ENCODE measurements at places on chromosomes 16 and 17.

DNA sequence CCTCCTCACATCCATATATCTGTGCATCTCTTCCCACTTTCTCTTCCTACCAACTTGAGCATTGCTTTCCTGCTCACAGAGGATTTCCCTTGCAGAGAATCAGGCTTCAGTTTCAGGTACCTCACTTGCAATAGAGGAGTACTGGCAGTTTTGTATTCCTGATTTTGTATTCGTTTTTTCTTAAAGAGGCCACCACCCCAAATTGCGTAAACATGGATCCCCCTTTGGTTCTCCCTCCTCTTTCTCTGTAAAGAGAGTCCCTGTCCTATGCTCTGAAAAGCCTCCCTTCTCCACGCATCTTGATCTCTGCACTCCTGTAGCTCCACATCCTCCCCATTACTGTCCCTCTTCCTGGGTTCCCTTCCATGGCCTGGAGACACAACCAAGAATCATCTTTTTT is 32.2 kb downstream of the TEKT3 start:
- no peak overlapping the region for H3K27ac ChIP-seq
- H3K36me3 ChIP-seq: no peaks in the 10 kb centered on the region
- DNase-seq: no peak
- no peaks in the 10 kb centered on the region for H3K27me3 ChIP-seq
- H3K4me3 ChIP-seq: no peak overlapping the region

- no peaks in the 10 kb centered on the region for H3K4me1 ChIP-seq
- no peaks in the 10 kb centered on the region for H3K36me3 ChIP-seq
- no peaks in the 10 kb centered on the region for H3K27me3 ChIP-seq
- H3K4me3 ChIP-seq: no peak overlapping the region
- no peak for DNase-seq
Measured at GRCh38 chr16:14955546-14956231, 18.4 kb downstream of the NPIPA1 start.

- no peak for DNase-seq
- peak overlapping the region; percentile 12 for H3K4me3 ChIP-seq
- peak overlapping the region; percentile 84 for H3K27ac ChIP-seq
- H3K27me3 ChIP-seq: no peaks in the 10 kb centered on the region
- H3K36me3 ChIP-seq: peaks cover 5% of the 10 kb centered on the region
Measured at GRCh38 chr17:48556576-48557401, 11.9 kb upstream of the HOXB2 start.

GRCh38 chr17:63463771-63464170 is 13.1 kb upstream of the ACE start:
- no peaks in the 10 kb centered on the region for H3K36me3 ChIP-seq
- H3K27ac ChIP-seq: no peak overlapping the region
- no peaks in the 10 kb centered on the region for H3K27me3 ChIP-seq
- no peak for DNase-seq
- H3K4me1 ChIP-seq: no peaks in the 10 kb centered on the region

- no peak for DNase-seq
- H3K4me1 ChIP-seq: no peaks in the 10 kb centered on the region
- H3K36me3 ChIP-seq: no peaks in the 10 kb centered on the region
- H3K4me3 ChIP-seq: no peak overlapping the region
- H3K27ac ChIP-seq: no peak overlapping the region
Measured at GRCh38 chr17:67049025-67049739, 4.8 kb downstream of the CACNG1 start.

DNA sequence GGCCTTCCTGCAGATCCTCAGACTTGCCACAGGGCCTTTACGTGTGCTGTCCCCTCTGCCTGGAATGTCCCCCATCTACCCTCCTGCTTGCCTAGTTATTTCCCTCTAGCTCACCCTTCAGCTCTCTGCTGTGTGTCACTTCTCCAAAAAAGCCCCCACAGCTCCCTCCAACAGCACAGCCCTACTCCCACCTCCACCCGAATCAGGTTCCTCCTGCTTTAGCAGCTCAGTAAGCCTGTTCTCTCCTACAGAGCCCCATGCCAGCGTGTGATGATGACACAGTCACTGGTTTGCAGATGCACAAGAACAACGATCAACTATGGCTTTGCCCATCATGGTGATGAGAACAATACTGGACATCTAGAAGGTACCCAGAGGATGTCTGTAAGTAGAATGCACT is 7.1 kb upstream of the SAMD14 start:
- H3K36me3 ChIP-seq: peaks cover 71% of the 10 kb centered on the region
- H3K4me1 ChIP-seq: peaks cover 28% of the 10 kb centered on the region
- no peak overlapping the region for H3K4me3 ChIP-seq
- no peak overlapping the region for H3K27ac ChIP-seq
- H3K27me3 ChIP-seq: no peaks in the 10 kb centered on the region

- peaks cover 17% of the 10 kb centered on the region for H3K4me1 ChIP-seq
- peak within 1 kb of the TSS; percentile 95 for H3K27ac ChIP-seq
- peak within 1 kb of the TSS; percentile 80 for H3K4me3 ChIP-seq
Measured at GRCh38 chr17:4997302-4998026, at the start of the genes INCA1 and KIF1C. INCA1 (minus strand) TSS chr17:4997522; CDS start chr17:4994437, 3,085 bp downstream. KIF1C (plus strand) TSS chr17:4997950; CDS start chr17:5000247, 2,297 bp downstream.

DNA sequence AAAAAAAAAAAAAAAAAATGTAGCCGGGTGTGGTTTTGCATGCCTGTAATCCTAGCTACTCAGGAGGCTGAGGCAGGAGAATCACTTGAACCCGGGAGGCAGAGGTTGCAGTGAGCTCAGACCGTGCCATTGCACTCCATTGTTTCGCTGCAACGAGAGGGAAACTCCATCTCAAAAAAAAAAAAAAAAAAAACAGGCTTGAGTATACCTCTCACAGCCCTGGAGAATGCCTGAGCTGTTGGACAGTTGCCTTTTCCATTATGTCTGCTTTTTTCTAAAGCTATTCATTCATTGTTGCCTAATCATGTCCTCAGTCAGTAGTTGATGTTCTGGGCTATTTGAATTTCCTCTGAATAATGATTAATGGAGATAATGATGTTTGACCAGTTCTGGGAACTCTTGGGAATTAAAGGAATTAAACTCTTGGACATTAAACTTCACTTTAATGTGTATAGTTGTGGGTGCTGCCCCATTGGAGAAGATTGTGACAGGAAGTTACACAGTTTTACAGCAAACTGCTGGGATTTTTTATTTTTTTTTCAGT is 11.8 kb downstream of the HMOX2 start:
- H3K27ac ChIP-seq: no peak overlapping the region
- peaks cover 9% of the 10 kb centered on the region for H3K36me3 ChIP-seq
- H3K4me3 ChIP-seq: no peak overlapping the region

GRCh38 chr16:66263973-66264310 is 102.5 kb upstream of the CDH5 start:
- H3K27me3 ChIP-seq: no peaks in the 10 kb centered on the region
- no peaks in the 10 kb centered on the region for H3K36me3 ChIP-seq
- DNase-seq: no peak
- no peaks in the 10 kb centered on the region for H3K4me1 ChIP-seq
- H3K27ac ChIP-seq: no peak overlapping the region
- no peak overlapping the region for H3K4me3 ChIP-seq

DNA sequence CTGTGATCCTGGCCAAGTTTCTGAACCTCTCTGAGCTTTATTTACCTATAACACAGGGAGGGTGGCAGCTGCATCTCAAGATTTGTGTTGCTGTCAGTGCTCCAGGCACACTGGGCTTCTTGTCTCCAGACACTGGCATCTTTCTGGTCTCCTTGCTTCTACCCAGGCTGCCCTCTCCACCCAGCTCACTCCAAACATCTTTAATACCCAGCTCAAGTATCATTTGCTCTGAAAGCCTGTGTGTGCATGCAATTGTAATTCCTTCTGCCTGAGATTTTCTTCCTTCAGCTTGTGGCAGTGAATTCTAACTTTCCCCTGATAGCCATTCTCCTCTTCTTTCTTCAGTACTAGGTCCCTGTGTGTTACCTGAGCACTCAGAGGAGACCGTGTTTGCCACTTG is 50.7 kb upstream of the USP7 start:
- no peaks in the 10 kb centered on the region for H3K27me3 ChIP-seq
- no peak overlapping the region for H3K27ac ChIP-seq
- H3K4me1 ChIP-seq: no peaks in the 10 kb centered on the region

GRCh38 chr16:66156538-66156937 is 210.0 kb upstream of the CDH5 start:
- H3K4me3 ChIP-seq: no peak overlapping the region
- H3K36me3 ChIP-seq: no peaks in the 10 kb centered on the region
- H3K27me3 ChIP-seq: no peaks in the 10 kb centered on the region
- peaks cover 2% of the 10 kb centered on the region for H3K4me1 ChIP-seq

DNA sequence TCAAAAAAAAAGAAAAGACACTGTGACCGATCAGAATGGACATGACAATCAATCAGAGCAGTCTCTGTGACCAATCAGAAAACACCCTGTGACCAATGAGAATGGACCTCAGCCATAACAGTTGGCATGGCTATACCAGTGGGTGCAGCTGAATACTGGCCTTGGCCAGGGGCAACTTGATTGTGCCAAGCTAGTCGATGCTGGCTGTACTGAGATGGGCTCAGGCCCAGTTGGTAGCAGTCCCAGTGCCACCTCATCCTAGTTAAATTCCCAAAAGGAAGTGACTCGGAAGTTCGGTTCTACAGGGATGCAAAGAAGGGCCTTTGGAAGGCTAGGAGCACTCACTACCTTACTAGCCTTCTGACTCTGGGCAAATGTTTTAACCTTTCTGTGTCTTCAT is 37.2 kb upstream of the BCO1 start:
- no peak for DNase-seq
- no peaks in the 10 kb centered on the region for H3K27me3 ChIP-seq
- no peak overlapping the region for H3K27ac ChIP-seq

DNA sequence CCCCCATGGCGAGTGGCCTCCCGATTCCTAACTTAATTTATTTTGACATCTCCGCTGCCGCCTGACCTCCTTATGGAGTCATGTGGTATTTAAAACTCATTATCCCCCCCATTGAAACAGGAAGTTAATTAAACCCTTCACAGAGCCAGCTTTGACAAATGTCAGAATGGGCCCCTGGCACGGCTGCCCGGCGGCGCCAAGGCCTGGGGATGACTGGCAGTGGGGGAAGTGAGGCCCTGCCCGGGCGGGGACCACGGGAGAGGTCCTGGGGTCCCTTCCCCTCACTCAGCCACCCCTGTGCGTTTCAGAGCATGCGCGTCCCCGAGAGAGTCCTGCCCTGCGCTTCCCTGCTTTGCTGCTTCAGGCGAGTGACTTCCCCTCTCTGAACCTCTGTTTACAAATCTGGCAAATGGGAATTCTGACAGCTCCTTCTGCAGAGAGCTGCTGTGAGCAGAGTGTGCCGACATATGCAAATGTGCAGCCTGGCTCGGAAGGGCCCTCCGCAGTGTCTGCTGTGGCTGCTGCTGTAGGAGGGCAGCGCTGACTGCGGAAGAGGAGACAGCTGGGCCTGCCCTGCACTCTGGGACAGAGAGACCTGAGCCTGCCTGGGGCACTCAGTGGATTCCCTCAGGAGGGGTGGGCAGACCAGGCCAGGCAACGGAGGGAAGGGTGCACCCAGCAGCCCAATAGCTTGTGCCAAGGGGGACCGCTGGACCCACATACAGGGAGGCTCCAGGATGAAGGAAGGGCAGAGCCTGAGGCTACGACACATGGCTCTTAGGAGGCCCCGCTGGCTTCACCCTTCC is 4.4 kb upstream of the ZFPM1 start:
- no peak for DNase-seq
- H3K27ac ChIP-seq: no peak overlapping the region
- no peaks in the 10 kb centered on the region for H3K27me3 ChIP-seq
- H3K4me3 ChIP-seq: no peak overlapping the region

DNA sequence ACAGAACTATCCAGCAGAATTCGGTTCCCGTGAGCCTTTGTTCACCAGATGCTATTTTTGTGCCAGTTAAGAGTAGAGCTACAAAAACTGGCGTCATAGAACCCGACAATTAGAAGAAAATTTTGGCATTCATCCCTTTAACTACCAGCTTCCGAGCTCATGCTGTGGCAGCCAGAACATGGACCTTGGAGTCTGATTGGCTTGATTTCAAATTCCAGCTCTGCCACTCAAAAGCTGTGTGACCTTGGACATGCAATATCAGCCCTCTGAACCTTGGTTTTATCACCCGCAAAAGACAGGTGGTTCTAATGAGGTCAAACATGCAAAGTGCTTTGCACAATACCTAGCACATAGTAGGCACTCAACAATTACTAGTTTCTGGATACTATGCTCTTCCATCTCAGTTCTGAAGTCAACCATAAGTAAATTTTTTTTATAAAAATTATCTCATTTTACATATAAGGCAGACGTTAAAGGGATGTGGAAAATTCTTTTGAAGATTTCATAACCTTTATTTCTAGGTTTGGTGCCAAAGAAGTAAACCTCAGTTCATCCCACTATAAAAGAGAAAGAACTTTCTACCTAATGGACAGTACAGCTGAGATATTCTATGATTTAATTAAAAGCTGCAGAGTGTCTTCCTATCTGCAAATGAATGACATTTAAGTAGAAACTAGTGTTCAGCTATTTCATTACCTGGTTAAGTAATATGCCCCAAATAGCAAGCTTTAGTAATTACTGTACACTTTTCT is 331.5 kb downstream of the HAPSTR1 start:
- H3K4me1 ChIP-seq: no peaks in the 10 kb centered on the region
- H3K36me3 ChIP-seq: no peaks in the 10 kb centered on the region
- H3K27ac ChIP-seq: no peak overlapping the region
- H3K27me3 ChIP-seq: no peaks in the 10 kb centered on the region
- DNase-seq: no peak
- H3K4me3 ChIP-seq: no peak overlapping the region

DNA sequence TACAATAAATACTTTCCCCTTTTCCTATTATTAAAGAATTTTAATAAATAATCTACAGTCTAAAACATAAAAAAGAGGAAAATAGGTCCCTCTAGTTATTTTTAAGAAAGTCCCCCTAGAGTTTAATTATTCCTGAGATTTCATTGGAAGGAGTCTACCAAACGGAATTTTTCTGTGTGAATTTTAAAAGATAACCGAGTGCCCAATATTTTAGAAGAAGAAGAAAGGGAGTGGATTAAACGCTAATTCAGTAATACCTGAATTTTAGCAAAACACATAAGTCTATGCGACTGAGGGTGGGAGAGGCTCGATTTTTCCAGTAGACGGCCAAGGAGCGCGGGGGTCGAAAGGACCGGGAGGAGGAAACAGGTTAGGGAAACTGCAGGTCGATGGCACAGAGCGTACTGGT is 2.2 kb downstream of the HOXB2 start:
- H3K4me1 ChIP-seq: peaks cover 34% of the 10 kb centered on the region
- peak overlapping the region; percentile 93 for H3K27ac ChIP-seq
- no peak for DNase-seq
- no peaks in the 10 kb centered on the region for H3K27me3 ChIP-seq

- DNase-seq: peak; percentile 87
- peak overlapping the region; percentile 38 for H3K4me3 ChIP-seq
- peaks cover 28% of the 10 kb centered on the region for H3K4me1 ChIP-seq
- no peaks in the 10 kb centered on the region for H3K27me3 ChIP-seq
Measured at GRCh38 chr17:29131814-29132682, 48.1 kb downstream of the MYO18A start.

DNA sequence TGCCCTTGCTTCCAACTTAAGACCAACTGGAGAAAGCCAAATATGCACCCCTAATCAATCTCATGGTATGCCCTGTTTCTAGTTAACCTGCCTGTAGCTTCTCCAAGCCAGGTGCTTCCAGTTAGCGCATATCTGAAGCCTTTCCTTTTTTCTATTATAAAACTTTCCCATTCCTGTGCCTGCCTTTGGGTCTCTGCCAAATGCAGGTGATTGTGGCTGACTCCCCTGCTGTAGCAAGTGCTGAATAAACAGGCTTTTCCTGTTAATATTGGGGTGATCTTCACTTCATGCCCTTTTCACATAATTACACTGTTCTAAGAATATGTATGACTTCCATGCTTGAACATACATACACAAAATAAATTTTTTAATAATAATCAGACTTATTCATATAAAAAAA is 207.4 kb downstream of the TANC2 start:
- no peaks in the 10 kb centered on the region for H3K27me3 ChIP-seq
- H3K27ac ChIP-seq: no peak overlapping the region
- H3K4me3 ChIP-seq: no peak overlapping the region
- no peaks in the 10 kb centered on the region for H3K36me3 ChIP-seq
